Small intestine (tissue), 16 donors: ENCODE measurements at places on chromosomes 3 and 15. TPM values are rescaled to one million over a fixed set of nuclear protein-coding genes. Genes with fewer than 3 reads are reported as not detected.

DNA sequence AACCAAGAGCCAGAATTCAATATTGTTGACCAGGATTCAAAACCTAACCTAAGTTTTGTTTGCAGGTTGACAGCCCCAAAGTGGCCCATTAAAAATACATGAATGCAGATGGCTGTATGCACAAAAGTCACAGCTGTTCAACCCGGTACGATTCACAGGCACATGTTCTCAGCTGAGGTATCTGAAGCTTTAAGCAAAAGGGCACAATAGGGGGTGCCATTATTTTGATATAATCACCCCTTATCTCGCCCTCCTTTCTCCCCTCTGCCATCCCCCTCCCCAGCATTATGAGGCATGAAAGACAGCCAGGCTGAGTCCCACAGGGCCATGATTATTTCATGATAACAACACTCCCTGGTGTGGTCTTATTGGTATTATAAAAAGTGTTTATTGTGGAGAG is 264.9 kb downstream of the EBLN2 start:
- DNase-seq: no peak

The ALPK3 gene
- 0.22 TPM for polyA plus RNA-seq

- no peak for DNase-seq
Measured at GRCh38 chr3:171005648-171006047, 20.9 kb downstream of the SLC2A2 start.

The MAP1A gene
- polyA plus RNA-seq: 4.2 TPM

- peak; percentile 67 for DNase-seq
Measured at GRCh38 chr3:23999012-23999641, 54.0 kb downstream of the NR1D2 start.

GRCh38 chr3:193078996-193079753 is 161.5 kb upstream of the MB21D2 start:
- DNase-seq: no peak

The CNTN4 gene
- polyA plus RNA-seq: not detected

DNA sequence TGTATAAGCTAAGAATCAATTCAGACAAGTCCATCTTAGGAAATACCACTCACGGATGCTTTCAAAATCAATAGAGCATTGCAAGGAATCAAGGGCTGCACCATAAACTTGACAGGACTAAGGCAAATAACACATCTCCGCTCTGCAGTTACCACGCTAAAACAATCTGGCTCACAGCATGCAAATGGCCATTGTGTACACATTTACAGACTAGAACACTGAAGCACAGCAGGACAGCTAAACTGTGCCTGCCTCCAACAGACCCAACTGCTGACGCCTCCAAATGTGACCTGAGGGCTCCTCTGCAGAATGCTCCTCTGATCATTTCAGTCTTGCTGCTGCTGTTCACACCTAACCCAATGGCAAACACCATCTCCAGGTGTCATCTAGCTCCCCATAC is 104.3 kb downstream of the MEX3B start:
- DNase-seq: no peak

GRCh38 chr3:94961423-94962100 is 898.7 kb downstream of the NSUN3 start:
- DNase-seq: peak; percentile 46

DNA sequence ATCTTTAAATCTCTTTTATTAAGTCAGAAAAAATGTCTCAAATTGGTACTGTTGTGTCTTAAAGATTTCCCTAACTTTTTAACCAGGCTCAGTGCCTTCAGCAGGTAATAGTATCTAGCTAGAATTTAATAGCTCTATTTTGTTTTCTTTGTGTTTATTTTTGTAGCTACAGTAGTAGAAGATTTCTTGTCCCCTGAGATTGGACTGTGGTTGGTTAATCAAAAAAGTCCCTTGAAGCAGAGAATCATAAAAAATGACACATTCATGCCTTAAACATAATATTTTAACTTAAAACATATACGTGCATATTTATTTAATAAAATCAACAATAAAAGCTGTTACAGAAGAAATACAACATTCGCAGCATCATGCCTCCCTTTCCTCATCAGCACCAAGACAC is 102.8 kb downstream of the EEFSEC start:
- no peak for DNase-seq

The RBM5 gene
- 216 TPM for polyA plus RNA-seq

DNA sequence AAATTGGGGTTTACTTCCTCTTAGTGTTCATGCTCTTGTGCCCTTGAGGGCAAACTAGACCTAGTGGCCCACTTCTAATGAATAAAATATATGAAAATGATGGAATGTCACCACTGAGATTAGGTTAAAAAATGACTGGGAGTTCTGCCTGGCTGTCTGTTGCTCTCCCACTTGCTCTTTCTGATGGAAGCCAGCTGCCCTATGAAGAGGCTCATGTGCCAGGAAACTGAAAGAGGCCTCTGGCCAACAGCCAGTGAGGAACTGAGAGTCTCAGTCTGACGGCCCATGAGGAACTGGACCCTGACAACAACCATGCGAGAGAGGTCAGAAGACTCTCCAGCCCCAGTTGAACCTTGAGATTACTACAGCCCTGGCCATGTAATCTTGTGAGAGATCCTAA is 107.1 kb upstream of the FHIT start:
- peak; percentile 25 for DNase-seq

The TRAT1 gene
- polyA plus RNA-seq: 1.2 TPM

The PRC1 gene
- polyA plus RNA-seq: 5.4 TPM

The KLF15 gene
- 0.45 TPM for polyA plus RNA-seq

- DNase-seq: no peak
Measured at GRCh38 chr3:31242026-31242960, 290.4 kb upstream of the STT3B start.

DNA sequence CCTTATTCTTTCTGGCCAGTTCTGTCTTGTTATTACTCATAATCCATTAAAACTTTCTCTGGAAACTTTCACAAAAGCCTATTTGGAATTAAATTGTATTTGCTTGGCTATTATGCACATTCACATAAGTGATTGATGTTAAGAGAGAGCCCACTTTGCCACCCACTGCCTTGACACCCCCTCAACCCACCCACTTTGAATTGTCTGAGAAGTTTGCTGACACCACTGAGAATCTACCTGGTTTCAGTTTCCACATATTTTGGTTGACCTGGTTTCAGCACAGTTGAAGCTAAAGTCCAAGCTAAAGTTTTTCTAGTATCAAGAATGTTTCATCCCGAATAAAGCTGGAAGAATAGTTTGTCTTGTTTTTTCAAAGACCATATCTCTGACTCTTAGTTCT is 70.9 kb downstream of the ARMC8 start:
- DNase-seq: no peak

DNA sequence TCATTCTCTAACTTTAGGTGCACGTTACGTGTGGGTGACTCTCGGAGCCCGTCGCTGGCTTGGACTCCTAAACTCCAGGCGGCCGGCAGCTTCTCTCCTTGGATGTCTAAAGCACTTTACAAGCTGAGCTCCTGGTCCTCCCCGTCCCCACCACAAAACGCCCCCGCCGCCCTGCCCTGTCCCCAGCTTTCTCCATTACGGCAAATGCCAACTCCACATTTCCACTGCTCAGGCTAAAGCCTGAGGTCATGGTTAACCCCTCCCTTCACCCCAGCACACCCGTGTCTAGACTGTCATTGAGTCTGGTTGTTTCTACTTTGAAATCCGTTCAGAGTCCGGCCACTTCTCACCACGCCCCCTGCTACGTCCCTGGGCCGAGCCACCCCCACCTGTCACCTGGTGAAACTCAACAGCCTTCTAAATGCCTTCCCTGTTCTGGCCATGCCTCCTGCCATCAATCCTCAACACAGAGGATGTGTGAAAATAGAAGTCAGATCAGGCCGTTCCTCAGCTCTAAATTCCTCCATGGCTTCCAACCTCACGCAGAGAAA is 8.1 kb upstream of the PCSK6 start:
- peak; percentile 73 for DNase-seq

GRCh38 chr15:74302821-74303359 is 64.6 kb downstream of the CYP11A1 start:
- DNase-seq: peak; percentile 24

DNA sequence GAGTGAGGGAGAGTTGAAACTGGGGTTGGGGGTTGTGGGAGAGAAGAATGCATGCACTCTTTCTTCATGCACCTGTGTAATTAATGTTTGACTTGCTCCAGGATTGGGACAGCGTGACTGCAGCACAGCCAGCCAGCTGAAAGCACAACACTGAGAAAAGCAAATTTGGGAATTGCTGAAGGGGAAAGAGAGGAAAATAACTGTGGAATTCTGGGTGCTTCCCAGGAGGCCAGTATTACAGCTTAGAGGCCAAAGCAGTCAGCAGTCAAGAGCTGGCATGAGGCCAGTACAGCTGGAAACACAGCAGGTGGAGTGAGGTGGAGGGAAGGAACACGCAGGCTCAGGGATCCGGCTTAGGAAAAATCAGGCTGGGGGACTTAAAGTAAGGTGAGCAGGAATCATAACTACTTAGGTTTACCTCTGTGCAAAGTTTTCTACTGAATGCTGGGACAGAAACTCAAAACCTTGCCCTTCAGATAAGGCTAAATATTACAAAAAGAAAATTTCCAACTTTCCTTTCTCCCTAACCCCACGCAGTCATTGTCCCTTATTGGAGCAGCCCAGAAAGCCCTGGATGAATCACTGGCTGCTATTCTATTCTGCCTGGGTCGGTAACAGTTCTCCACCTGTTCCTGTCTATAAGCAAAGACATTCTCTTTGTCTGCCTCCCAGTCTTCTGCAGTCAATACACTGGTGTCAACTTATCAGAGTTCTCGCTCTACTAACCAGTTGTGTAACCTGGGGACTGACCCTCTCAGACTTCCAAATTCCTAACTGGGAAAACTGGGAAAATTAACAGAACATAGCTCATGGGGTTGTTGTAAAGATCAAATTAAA is 167.2 kb downstream of the MAGI1 start:
- DNase-seq: peak; percentile 69

- DNase-seq: no peak
Measured at GRCh38 chr3:63559884-63560283, 92.6 kb upstream of the SNTN start.

GRCh38 chr3:4963669-4964570 is 15.3 kb upstream of the BHLHE40 start:
- no peak for DNase-seq
